Activated CD4-positive, alpha-beta T cell treated with anti-CD3 and anti-CD28 coated beads for 24 hours (primary cell): ENCODE measurements at places on chromosomes 7 and 10.
A peak's percentile ranks its signal among the peaks of the same experiment; 100 is the strongest.

GRCh38 chr7:2116989-2117591, 115.7 kb downstream of the MAD1L1 start:
- DNase-seq: no peak

- no peak for DNase-seq
These were observed 45.5 kb upstream of the TARP start for GRCh38 chr7:38318803-38319416.

DNA sequence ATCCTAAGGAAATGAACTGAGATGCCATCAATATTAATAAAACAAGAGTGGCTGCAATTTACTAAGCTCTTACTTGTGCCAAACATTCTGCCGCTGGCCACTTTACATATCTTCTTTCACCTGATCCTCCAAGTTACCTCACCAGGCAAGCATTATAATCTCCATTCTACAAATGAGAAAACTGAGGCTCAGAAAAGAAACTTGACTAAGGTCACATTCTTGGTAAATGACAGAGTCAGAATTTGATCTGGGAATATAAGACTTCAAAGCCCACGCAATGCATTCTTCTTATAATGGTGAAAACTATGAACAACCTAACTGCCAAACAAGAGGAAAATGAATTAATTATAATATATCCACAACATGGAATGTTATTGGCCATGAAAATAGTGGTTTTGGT, 46.1 kb upstream of the SMNDC1 start:
- DNase-seq: no peak

DNA sequence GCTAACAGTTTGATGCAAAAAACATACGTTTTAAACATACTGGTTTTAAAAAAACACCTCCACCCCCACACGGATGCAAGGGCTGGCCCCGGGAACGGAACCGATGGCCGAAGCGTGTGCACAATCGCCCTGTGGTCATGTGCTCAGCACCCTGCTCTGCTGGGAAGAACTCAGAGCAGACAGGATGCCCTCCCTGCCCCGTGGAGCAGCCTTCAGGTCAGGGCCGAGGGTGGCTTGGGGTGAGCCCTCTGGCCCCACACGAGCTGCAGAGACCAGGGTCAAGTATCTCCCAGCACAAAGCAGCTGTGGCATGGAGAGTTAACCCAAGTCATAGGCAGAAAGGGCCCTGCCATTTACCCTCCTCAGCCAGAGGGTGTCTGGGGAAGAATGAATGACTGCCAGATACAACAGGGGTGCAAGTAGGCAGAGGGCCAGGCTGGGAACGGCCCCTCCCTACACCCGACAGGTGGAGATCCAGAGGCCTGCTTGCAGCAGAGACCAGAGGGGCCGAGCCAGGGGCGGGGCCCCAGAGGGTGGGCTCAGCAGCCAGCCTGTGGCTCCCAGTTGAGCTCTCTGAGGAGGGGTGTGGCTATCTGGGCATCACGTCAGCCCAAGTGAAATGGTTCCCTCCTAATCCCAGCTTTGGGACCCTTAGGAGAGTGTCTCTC, 56.8 kb downstream of the ZRANB1 start:
- DNase-seq: no peak

GRCh38 chr10:69474742-69475432, 23.6 kb downstream of the TSPAN15 start:
- DNase-seq: no peak

GRCh38 chr10:84626397-84627087, 298.2 kb downstream of the CCSER2 start:
- no peak for DNase-seq

DNA sequence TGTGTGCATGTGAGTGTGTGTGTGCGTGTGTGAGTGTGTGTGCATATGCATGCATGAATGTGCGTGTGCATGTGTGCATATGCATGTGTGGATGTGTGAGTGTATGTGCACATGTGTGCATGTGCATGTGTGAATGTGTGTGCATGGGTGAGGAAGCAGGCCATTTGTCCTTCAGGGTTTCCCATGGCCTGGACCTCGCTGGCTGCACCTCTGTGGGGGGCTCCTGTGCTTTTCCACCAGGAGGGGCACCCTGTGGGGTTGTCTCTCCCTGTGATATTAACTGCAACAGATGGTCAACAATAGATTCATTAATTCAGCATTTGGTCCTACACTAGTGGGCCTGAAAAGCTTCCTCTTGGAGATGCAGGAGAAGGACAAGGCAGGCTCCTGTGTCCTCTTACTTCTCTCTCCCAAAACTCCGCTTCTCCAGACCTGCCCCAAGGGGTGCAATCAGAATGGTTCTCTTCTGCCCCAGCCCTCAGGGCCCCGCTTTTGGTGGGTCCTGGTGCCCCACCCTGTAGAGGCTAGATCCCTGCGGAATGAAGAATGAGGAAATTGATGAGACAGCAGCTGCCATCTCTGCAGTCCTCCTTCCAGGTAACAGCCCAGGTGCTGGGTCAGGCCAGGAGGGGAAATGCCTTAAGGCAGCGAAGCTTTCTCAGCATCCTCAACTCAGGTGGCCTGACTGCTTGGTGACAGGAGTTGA, 41.5 kb upstream of the NUB1 start:
- no peak for DNase-seq

DNA sequence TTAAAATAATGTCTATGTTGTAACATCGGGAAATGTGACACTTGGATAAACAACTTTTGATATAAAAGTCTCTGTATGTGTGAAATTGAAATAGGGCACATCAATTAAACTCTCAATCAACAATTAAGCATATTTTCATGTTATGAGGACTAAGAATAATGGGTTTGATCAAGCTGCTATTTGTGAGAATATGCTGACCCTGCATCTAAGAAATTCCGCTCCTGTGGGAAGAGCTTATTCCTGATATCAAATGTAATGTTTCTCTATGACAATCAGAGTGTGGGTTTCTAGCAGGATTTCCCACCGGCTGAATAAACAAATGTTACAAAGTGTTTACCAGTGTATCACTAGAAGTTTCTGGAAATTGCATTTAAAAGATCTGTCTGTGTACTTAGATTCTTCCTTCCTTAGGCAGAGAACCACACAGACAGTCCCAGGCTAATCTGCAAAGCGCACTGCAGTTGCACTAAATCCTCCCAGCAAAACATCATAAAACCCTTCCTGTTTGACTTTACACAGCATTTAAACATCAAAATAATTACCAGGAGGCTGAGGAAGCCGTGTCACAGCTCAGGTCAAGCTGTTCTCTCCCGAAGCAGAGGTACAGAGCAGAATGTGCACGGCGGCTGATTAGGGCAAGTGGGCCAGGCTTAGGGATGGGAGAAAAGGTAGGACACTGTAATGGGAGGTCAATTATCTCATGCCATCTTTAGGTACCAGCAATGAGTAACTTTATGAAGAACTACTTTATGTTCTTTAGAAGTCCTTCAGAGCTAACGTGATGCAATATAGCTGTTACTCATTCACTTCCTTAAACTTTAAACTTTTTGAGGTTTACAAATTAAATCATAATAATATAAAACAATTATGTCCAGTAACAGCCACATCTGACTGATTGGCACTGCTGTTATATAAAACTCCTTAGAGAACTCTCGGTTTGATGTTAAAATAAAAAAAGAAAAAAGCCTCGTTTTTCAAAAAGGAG, 109.1 kb upstream of the CTTNBP2 start:
- no peak for DNase-seq

- peak; percentile 55 for DNase-seq
These were observed 80.2 kb downstream of the RNF216 start for GRCh38 chr7:5701085-5701914.

- no peak for DNase-seq
These were observed 623.4 kb upstream of the IGFBP3 start for GRCh38 chr7:46544396-46545008.

GRCh38 chr7:30908681-30909080, 3.0 kb upstream of the AQP1 start:
- DNase-seq: no peak

DNA sequence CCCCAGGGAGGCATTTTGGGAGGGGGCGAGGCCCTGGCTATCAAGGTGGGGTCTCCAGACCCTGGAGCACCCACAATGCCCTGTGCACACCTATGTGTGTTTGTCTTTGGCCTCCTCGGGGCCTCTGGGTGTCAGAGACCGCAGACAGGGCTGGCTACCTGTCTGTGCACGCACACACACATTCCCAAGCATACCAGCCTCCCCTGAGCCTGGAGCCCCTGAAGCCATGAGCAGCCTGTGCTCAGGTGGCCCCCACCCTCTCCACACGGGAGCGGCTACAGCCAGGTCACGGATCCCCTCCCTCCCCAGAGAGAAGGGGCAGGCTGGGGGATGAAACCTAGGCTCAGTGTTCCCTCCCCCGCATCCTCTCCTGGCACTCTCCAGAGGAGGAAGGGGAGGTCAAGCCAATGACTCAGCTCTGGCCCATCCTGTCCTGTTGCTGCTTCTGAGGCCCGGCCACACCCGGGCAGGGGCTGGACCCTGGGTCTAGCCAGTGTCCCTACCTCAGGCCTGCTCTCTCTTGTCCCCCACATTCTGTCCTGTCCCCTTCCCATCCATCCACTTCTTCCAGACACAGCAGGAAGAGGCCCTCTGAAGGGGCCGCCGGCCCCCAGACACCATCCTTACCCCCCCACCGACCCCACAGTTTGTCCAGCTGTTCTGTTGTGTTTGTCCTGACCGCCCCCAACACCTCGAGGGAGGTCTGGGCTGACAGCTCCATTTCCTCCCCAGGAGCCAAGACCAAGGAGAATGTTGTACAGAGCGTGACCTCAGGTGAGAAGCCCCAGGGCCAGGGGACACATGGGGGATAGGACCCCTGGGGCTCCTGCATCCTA, 720 bp downstream of the SNCG start:
- DNase-seq: no peak

- no peak for DNase-seq
These were observed 44.1 kb upstream of the RAPGEF5 start for GRCh38 chr7:22400936-22401553.

GRCh38 chr7:93828260-93828659, 62.3 kb downstream of the TFPI2 start:
- no peak for DNase-seq

DNA sequence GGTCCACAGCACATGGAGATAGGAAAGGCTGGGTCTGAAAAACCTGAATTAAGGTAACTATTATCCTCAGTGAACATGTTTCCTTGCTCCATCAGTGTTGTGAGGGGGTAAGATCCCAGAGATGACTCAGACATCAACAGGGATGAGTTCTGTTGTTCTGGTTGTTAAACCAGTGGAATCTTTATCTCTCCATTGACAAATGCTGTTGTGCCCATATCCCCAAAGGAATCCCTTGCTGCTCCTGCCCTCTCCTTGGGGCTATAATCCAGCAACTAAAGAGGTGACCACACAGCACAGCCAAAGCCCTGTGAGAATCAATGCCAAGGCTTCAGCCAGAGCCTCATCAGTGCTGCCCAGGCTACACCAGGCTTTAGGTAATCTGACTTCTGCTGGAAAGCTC, 113.4 kb downstream of the JAZF1 start:
- DNase-seq: no peak

DNA sequence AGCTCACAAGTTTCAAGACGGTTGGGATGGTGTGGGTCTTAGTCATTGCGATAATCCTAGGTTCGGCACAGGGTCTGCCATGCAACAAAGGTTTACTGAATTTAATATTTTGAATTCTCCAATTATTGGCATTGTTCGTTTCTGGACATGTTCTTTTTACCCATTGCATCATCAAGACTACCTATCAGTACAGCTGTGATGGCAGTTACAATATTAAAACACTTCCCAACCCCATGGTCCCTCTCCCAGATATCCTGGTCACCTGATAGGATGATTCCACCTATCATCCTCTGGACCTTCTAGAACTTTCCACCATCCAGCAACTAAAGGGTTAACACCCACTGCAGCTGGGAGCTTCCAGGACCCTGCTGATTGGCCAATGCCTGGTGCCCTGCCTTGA, 377.8 kb upstream of the PRKCQ start:
- DNase-seq: no peak

DNA sequence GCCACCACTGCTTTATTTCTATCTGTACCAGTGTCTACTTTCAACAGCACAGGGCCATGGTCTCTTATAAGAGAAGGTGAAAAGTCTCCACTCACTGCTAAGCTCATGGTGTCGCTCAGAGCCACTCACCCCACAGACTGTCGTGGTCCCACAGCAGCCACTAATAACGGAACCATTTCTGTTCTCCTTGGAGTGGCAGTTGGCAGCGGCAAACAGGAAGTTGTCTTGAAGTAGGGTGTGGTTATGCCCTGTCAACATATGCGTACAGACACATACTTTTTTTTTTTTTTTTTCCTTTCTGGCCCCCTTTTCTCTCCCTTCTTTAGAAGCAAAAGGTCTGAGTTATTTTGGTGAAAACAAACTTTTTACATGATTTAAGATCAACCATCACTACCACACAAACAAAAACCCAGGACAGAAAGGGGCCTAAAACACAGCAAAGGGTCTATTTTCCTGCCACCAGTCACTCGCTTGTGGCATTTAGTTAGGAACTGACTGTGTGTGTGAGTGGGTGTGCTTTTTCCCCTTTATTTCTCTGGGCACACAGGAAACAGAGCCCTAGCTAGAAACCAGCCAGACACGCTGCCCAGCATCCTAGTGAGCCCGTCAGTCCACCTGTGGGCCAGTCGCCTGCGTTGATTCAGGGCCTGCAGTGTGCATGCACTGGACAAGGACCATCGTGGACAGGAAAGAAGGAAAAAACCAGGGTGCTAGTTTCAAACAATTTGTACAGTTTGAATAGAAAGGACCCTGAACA, 96.7 kb upstream of the EFCAB10 start:
- DNase-seq: no peak
